Activated CD4-positive, alpha-beta T cell treated with anti-CD3 and anti-CD28 coated beads, Interleukin-2, amount 50 U/mL, for 4 hours (primary cell): ENCODE measurements at places on chromosomes 3 and 15.

DNA sequence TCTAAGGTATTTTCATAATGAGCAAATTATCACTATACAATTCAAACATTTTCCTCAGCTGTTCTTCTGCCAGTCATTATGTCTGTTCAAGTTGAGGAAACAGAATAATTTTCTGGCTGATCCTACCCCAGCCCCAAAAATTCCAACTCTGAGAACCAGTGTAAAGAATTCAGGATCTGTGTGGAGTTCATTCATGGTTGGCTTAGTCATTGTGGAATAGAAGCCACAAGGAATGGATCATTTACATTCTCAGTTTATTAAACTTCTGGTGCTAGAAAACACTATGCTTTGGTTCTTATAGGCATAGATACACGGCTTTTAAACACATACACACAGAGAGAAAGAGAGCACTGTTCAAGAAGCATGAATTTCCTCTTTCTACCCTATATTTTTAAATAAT is 134.6 kb downstream of the CMSS1 start:
- DNase-seq = no peak

DNA sequence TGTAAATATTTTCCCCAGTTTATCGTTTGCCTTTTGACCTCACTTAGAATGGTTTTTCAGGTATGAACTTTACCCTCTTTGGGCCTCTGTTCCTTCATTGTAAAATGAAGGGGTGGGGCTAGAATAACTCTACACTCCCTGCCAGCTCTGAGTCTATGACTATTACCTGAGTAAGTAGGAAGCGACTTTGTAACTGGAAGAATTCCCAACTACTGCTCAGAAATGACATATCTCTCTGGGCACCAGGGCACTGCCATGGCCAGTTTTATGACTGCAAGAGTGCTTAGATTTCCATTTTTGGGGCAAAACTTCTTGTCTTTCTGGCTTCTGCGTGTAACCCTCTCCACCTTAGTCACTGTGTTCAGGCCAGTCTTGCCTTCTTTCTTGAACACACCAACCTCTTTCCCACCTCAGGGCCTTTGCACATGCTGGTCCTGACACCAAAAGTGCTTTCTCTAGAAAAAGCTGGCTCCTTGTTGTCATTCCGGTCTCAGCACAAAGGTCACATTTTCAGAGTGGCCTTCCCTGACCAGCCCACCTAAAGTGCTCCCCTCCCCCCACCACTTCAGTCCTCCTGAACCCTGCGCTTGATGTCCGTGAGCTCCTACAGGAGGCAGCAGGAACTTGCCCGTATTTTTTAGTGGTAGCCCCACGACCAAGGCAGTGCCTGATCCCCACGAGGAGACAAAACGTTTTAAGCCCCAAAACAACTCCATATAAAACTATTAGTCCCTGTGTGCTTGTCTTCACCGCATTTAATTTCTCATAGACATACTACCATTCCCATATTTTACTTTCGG is 25.6 kb downstream of the CDCP1 start:
- DNase-seq = no peak

GRCh38 chr3:43104039-43104438 is 1.8 kb downstream of the POMGNT2 start:
- no peak for DNase-seq

DNA sequence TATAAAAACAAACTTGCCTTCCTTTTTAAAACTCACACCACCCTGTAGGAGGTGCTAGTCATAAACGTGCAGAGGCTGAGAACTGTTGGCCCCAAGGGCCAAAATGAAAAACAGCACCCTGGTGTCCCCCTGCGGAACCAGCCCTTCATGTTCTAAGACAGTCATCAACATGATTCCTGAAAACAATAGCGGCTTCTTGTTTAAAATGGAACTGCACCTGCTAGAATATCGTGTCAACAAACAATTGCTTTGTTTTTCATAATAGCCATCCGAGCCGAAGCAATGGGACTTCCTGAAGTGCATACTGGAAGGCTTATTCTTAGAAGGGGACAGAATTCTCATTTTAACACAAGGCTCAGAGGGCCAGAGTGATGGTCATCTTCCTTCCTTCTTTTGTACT is 43.7 kb downstream of the MECOM start:
- no peak for DNase-seq

GRCh38 chr3:140588558-140588957 is 89.3 kb upstream of the TRIM42 start:
- no peak for DNase-seq

GRCh38 chr15:64816452-64816851 is 9.0 kb downstream of the PIF1 start:
- DNase-seq = no peak

DNA sequence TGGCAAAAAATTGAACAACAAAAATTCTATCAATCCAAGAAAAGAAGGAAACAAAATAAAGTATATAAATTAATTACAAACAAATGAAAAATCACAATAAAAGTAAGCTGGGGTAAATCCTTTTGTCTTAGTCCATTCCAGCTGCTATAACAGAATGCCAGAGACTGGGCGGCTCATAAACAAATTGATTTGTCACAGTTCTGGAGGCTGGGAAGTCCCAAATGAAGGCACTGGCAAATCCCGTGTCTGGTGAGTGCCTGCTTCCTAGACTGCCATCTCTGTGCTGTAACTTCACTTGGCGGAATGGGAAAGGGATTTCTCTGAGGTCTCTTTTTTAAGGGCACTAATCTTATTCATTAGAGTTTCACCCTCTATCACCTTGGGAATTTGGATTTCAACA is 53.6 kb upstream of the RPL35A start:
- DNase-seq = no peak

- no peak for DNase-seq
Observed at GRCh38 chr15:45715528-45715927, 80.7 kb downstream of the SQOR start.
